ENCODE measurements at places on chromosomes 2 and 18.

- no peak for DNase-seq
Measured at GRCh38 chr18:61901323-61901986, 8.6 kb upstream of the RNF152 start.

DNA sequence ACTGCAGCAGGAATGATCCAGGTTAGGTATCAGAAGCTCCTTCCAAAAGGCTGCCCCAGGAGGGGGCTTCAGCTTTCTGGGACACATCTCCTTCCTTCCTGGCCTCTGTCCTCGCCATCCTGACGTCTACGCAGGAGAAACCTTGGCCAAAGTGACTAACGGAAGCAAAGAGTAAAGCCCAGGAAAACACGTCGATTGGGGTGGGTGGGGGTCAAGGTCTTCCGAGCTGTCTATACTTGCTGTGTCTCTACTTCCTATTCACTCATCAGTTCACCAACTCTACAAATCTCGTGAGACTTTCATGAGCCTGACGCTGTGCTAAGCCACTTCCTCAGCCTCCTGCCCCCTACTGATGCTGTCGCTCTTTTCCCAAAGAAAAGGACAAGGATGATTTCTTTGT, 212.6 kb downstream of the TNS1 start:
- no peak for DNase-seq

DNA sequence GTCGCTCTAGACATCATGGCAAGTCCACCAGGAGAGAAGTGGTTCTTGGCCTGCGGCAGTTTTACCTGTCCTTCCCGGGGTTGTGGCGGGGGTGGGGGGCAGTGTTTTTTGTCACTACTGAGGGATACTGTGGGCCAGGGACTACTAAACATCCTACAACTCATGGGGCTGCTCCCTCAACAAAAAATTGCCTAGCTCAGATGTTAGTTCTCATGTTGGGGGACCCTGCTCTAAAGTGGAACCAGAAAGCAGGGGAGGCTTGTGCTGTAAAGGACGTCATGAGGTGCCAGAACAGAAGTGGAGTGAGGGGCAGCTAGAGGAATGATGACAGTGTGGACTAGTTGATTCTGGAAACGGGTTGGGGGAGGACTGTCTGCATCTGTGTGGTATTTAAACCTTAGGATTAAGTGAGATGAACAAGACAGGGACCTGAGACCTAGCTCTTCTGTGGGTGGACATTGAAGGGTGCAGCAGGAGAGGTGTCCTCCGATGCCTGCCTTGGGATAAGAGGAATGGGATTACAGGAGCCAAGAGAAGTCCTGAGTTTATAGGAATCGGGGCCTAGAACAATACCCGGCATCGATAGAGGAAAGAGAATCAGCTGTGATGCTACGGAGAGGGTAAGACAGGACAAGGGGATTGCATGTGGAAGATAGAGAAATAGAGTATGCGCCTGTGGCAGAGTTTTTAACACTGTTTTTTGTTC, 2.7 kb downstream of the RPL31 start:
- DNase-seq: no peak

DNA sequence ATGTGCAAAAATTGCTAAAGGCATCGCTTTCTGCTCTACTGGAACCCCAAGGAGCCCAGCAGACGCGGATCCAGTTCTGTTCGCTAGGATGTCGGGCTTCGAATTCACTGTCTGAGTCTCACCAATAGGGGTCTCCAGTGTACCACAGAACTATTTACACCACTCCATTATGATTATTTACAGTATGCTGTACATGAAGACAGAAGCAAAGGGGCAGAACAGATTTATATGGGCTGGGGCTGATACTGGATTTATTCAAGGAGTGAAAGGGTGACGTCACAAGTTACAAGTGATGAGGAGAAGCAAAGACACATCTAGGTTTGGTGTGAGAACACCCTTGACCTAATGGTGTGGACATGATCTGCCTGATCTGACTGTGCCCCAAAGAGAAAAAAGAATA, 185.3 kb upstream of the ATP5MC3 start:
- DNase-seq: no peak

- DNase-seq: no peak
Measured at GRCh38 chr2:221482666-221483455, 89.2 kb downstream of the EPHA4 start.

DNA sequence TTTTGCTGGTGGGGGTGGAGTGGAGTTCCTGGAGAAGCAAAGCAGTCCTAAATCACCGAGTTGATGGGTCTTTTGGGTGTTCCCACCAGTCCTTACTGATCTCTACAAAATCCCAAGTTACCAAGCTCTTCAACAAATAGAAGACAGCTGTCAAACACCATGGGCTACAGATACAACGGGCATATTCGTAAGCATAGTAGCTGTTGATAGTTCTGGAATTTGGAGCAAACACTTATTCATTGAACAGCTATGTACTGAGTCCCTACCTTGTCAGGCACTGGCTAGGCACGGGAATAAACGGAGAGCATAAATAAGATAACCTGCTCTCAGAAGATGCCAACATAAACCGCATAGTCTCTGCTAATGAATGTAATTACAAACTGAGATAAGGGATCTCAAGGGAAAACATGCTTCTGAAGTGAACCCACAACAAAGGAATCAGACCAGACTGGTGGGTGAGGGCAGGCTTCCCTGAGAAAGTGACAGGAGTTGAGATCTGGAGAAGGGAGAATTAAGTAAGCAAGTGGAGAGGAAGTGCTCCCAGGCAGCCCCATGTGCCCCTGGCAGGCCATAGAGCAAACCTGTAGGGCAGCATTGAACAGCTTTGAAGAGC, 947 bp upstream of the ANKRD44 start:
- no peak for DNase-seq

GRCh38 chr2:214328941-214329340, 81.9 kb upstream of the VWC2L start:
- no peak for DNase-seq

DNA sequence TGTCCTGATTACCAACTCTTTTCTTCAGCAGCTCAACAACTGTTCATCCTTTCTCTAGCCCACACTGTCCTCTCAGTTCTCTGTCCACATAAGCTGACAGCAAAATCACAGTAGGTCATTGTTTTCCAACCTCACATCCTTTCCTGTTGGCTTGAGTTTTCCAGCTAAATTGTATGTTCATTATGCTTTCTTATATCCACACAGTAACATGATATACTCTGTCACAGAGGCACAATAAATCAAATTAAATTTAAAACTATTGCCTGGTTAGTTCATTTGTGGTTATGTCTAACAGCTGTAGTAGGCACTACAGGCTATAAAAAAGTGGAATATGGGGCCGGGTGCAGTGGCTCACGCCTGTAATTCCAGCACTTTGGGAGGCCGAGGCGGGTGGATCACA, 179.9 kb downstream of the ETAA1 start:
- DNase-seq: no peak

DNA sequence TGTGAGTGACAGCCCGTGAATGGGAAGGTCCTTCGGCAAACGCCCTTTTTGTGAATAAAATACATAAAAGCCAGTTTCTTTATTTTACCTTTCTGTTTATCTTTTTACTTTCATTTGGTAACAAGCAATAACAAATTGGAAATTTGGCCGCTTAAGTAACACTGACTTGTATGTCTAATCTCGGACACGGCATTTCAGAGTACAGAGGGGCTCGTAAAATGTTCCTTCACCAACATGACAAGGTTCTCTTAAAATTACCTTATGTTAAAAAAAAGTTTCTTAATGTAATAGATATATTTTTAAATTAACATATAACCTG, 558 bp upstream of the NEMP2 start:
- no peak for DNase-seq

GRCh38 chr2:183063083-183063482, 15.5 kb upstream of the DUSP19 start:
- DNase-seq: no peak

DNA sequence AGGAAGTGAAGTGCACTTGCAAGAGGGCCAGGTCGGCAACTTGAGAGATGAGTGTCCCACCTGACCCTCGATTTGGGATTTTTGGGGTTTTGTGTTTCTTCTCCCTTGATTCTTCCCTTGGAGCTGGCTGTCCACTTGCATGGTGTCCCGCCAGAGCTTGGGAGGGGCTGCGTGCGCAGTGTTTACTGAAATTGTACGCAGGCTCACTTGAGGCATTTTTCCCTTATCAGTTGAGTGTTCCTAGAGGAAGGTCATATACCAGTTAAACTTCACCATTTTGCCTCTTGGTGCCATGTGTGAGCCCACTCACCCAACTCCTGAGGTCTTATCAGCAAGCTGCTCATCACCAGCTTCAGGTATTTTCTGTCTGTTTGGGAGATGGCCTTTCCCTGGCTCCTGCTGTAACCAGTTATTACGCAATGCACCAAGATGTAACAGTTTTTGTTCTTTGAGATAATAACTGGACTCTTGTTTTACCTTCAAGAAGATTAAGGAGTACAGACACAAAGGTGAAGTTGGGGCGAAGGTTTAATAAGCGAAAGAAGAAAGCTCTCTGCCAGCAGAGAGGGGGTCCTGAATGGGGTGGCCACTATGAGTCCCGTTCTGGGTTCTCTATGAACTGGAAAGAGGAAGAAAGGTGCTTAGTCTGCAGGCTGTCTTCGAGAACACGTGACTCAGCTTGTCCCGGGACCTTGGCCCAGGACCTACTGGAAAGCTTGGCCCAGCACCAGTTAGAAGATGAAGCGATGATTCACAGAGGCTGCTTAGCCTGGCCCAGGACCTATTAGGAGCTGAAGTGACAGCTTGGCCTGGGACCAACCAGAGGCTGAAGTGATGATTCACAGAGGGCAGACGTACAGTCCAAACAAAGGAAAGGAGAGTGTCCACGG, 21.5 kb upstream of the TXNL4A start:
- DNase-seq: no peak

- no peak for DNase-seq
Measured at GRCh38 chr2:164785457-164785856, 56.2 kb downstream of the COBLL1 start.
